ENCODE measurements at places on chromosomes 2 and 18.

DNA sequence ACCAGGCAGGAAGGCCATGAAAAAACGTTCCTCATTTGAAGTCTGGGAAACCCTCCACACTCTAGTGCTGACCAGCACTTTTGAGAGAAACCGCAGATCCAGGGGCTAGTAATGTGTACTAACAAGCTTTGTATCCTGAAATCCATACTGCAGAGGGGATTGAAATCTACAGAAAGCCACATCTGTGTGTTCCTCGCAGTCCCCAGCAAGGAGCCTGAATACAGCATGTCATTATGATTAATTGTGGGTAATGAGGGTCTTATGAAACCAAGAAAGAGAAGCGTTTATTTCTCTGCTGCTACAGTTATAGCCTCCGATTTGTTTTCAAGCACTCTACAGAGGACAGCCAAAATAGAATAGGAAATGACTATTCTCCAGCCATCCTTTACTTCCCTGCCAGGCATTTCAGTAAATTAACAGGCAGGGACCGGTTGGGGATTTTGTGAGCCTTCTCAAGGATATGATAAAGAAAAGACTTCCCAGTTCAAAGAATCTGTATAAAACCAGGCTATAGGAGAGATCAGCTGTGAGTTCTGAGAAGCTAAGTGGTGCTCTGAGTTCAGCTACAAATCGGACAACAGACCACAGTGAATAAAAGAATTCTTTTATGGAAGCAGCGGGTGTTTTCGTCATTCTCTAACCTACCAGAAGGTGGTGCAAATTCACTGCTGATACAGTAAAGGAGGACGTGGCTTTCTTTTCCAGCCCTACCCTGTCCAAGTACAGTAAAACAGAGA is 133.4 kb downstream of the INSIG2 start:
- DNase-seq = peak; percentile 41

- no peak for DNase-seq
These were observed 3.9 kb upstream of the NPPC start for GRCh38 chr2:231929961-231930592.

GRCh38 chr2:145874466-145874865 is 1354.5 kb upstream of the ZEB2 start:
- no peak for DNase-seq

DNA sequence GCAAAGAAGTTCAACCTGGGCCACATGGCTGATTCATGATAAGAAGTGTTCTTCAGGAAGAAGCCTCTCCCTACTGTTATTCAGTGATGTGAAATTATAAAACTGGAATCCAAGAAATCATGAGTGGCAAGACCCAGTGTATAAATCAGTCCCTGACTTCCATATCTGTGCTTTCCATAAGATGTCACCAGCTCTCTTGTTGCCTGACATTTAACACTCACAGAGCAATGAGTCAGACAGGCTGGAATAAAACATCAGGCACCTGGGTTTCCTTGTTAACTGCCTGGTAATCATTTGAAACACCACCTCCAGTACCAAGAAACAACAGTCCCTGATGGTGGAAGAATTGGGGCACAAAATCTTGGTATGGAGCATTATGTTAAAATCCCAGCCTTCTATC is 76.1 kb downstream of the SCG2 start:
- no peak for DNase-seq

DNA sequence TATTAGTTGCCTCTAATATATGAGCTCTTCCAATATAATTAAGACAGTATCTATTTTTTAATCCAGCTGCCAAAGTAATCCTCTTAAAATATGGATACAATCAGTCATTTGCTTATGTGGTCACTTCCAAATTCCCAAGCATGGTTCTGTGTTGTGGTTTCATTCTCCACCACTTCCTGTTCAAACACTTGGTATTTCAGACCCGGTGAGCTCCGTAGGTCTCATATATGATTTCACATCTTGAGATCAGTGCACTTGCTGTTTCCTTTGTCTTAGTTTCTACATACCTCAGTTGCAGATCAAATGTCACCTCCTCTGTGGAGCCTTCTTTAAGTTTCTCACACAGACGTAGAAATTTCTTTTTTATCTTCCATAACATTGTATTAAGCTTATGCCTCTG is 254.2 kb downstream of the KCNS3 start:
- no peak for DNase-seq

DNA sequence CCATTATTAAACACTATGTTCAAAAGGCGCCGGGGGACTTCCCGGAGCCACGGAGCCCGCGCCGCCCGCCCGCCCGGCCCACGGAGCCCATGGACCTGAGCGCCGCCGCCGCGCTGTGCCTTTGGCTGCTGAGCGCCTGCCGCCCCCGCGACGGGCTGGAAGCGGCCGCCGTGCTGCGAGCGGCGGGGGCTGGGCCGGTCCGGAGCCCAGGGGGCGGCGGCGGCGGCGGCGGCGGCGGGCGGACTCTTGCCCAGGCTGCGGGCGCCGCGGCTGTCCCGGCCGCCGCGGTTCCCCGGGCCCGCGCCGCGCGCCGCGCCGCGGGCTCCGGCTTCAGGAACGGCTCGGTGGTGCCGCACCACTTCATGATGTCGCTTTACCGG is 197 bp downstream of the GDF7 start:
- no peak for DNase-seq

- no peak for DNase-seq
These were observed 279.0 kb upstream of the STON1 start for GRCh38 chr2:48250943-48251342.

DNA sequence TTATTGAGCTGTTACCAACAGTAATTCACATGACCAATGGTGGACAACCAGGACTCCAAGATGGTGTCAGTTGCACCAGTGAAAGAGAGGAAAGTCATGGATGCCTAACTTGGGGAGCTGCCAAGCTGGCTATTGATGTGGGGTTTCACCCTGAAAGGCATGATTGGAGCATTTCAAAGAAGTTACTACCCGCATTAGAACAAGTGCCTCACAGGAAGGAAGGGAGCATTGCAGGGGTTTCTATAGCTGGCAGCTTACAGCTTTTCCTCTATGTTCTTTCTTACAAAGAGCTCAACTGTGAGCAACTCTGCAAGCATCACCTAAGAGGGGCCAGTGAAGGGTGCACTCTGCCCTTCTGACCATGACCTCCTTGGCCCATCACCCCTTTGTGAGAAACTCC is 93.1 kb downstream of the TNFRSF11A start:
- DNase-seq = no peak

GRCh38 chr2:238231251-238231793 is 8.5 kb downstream of the HES6 start:
- no peak for DNase-seq

DNA sequence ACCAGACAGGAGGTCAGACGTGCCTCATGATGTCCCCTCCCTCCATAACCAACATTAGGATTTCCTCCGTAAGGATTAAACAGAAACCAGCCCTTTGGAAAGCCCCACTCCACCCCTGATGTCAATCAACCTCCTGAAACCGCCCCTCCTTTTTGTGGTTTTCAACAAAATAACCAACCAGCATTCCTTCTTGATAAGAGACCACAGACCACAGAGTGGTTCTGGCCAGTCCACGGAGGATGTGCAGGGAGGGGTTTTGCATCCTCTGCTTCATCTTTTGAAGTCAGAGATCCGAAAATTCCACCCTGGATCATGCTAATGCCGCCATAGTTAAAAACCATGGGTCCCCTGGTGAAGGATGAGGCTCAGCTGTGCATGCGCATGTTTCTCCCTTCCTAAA is 180.0 kb upstream of the CCDC150 start:
- DNase-seq = no peak

DNA sequence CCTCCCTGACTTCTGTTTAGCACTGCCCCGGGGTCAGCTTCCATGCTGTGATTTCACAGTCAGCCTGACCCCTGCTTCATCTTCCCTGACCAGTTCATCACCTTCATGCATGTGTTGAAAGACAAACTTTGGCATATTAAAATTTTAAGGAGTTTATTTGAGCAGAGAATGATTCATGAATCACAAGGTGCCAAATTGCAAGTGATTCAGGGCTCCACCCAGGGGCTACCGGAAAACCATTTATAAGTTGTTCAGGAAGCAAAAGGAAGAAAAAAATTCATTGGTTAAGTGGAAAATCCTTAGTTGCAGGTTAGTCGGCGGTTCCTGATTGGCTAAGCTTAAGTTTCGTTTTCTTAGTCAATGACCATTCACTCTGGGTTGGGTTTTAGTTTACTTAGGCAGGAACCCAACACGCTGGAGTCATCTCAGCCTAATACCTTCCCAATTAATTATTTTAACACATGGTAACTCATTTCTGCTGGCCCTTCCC is 10.6 kb downstream of the IL1F10 start:
- peak; percentile 32 for DNase-seq
